Stimulated activated CD4-positive, alpha-beta T cell treated with anti-CD3 and anti-CD28 coated beads, Interleukin-15, amount 100 ng/mL, for 48 hours (primary cell): ENCODE measurements at places on chromosomes 16 and 17.

DNA sequence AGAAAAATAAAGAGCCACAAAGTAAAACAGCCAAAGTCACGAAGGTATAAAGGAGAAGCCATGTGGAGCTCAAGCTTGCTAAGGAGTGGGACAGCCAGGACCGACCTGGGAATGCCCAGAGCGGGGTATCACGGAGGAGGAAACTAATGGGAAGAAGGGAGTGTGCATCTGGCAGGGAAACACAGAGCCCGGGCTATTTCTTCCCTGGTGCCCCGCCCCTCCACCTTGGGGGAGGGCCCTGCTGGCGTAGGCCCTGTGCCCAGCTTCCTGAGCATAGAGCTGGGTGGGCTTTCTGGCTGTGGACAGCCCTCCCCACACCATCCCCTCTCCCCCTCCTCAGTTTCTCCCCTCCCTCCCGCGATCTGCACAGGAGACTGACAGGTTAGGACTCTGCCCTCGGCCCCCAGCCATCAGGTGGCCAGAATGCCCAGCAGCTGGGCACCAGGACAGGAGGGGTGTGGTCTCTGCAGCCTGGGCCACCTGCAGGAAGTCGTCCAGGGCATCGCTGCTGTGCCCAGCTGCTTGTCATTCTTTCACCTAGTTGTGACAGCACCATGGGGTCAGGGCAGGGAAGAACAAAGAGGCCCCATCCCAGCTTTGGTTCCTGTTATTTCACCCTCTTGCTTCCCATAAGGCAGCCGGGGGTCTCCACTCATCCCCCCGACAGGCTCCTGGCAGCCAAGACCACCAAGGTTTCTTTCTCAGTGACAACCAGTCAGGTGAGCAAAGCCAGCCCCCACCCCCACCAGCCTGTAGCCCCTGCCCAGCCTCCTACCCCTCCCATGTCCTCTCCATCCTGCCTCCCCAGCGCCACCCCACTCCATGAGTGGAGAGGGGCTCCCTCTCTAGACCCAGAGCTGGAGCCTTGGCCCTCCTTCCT is 7.1 kb upstream of the DCAF7 start:
- no peak for DNase-seq

DNA sequence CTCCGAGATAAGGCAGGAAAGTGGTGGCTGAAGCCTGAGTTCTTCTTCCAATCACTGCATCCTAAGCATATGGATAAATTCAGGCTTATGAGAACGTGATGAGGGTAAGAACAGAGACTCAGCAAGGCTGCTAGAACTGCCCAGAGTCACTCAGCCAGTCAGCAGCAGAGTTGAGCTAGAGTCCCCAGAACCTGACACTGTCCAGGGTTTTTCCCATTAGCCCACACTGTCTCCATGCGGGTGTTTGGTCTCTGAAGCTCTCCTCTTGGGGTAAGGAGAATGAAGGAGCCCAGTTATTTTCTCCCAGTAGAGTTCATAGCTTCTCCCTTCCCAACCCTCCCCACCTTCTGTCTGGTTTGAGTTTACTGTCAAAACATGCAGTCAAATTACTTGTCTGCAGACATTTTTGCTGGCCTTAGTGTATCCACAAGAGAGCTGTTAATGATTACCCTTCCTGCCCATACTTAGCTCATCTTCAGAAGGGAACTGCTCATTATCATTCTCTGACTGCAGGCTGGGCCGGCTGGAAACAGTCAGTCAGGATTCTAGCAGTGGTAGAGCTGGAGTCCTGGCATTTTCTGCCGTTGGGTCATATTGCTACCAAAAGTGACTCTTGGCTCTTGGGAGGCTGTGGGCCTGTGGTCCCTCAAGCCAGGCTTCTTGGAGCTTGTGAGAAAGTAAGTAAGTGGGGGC is 460.0 kb downstream of the HS3ST3B1 start:
- no peak for DNase-seq

- peak; percentile 90 for DNase-seq
These were observed 3.5 kb upstream of the TSPOAP1 start for GRCh38 chr17:58331815-58332777.

DNA sequence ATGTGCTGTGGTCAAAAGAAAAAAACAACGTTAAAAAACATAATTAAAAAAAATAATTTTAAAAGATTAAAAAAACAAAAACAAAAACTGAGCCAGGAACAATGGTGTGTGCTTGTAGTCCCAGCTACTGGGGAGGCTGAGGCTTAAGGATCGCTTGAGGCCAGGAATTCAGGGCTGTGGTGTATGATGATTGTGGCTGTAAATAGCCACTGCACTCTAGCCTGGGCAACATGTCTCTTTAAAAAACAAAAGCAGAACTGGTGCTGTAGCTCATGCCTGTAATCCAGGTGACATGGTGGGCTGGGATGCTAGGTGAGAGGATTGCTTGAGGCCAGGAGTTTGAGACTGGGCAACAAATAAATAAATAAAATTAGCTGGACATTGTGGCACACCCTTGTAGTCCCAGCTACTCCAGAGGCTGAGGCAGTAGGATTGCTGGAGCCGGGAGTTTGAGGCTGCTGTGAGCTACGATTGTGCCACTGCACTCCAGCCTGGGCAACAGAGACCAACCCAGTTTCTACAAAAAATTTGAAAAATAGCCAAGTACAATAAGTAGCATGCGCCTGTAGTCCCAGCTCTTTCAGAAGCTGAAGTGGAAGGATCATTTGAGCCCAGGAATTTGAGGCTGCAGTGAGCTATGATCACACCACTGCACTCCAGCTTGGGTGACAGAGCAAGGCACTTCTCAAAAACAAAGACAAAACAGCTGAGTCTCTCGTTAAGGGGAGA is 43.6 kb downstream of the NFATC3 start:
- DNase-seq = no peak

DNA sequence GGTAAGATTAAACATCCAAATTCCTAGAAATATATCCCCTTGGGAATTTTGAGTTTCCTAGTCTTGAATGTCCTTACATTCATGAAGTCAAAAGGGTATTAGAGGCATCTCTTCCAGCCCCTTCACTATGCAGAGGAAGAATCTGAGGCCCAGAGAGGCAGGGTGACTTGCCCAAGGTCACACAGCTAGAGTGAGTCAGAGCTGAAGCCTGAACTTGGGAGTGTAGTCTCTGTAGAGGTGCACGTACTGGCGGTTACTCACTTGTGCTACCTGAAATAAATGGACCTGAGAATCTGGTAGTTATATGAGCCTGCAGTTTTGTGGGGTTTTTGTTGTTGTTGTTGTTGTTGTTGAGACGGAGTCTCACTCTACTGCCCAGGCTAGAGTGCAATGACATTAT is 164.0 kb downstream of the XYLT1 start:
- DNase-seq = no peak

DNA sequence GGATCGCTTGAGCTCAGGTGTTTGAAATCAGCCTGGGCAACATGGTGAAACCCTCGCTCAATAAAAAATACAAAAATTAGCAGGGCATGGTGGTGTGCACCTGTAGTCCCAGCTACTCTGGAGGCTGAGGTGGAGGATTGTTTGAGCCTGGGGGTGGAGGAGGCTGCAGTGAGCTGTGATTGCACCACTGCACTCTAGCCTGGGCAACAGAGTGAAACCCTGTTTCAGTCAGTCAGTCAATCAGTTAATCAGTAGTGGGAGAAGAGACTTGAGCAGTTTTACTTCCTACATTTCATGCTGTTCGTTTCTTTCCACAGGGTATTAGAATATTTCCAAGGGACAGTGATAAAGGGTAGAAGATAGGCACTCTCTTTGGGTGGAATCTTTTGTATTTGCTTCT is 8.8 kb downstream of the MAP3K3 start:
- no peak for DNase-seq
